Adipocyte (in vitro differentiated cells): ENCODE measurements at places on chromosomes 3 and 15.

DNA sequence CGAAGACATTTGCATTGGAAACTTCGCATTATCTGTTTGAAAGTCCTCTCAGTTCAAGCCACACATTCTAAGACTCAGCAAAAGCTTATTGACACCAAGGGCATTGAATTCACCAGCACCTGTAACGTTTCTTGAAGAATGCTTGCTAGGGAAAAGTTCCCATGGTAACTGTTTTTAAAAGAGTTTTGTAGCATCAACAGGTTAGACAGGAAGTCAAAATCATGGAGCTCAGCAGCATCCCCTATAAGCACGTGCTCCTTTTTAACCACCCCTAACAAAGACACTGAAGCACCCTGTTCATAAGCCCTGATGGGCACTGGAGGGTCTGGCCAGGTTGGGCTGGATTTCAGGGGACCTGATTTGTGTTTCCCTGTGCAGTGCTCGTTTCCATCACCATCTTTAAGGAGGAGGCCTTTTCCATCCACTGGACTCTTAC lies 229.7 kb upstream of the BHLHE40 start:
- no peak for DNase-seq

- no peak for DNase-seq
These were observed 51.8 kb downstream of the ADCY5 start for GRCh38 chr3:123397050-123397590.

- DNase-seq: peak; percentile 80
These were observed 461.5 kb upstream of the PPP2R3A start for GRCh38 chr3:135503760-135504686.

DNA sequence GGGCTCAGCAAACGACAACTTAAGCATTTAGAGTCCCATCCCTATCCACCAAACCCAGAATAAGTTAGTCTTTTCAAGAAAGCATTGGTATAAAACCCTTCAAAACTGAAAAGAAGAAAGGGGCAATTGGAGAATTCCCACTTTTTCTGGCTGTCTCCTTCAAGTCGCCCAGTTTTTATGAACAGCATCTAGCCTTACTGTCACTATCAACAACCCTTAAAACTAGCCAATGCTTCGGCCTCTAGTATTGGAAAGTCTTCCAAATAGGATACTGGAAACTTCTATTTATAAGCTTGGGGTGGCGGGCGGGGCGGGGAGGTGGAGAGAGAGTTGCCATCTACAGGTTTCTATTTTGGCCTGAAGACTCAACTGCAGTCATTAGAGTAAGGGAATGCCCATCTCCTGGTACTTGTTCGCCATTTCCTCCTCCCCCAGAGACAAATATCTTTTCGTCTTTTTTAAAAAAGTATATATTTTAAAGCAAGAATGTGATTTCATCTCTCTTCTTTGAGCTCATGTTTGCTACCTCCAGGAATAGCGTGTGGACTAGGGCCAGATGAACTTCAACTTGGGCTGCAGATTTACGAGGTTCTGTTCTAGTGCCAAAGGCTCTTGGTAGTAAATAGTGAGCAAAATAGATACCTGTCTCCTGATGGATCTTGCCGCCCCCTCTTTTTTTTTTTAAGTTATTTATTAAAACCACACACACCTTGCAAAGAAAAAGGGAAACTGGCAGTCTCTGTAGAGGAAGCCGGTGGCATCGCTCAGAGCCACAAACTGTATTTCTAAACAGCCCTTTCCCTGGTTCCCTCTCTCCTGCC lies 2.7 kb downstream of the BCL6 start:
- DNase-seq: no peak

- no peak for DNase-seq
These were observed 265.5 kb upstream of the ATP10A start for GRCh38 chr15:26128611-26129140.

DNA sequence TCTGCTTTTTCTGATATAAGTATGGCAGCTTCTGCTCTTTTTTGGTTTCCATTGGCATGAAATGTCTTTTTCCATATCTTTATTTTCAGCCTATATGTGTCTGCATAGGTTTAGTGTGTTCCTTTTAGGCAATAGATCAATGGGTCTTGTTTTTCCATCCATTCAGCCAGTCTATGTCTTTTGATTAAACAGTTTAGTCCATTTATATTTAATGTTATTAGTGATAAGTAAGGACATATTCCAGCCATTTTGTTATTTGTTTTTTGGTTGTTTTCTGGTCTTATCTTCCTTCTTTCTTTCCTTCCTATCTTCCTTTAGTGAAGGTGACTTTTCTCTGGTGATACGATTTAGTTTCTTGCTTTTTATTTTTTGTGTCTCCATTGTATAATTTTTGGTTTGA lies 101.3 kb upstream of the LRRC3B start:
- DNase-seq: no peak

GRCh38 chr3:123480428-123480827 lies 31.5 kb upstream of the ADCY5 start:
- no peak for DNase-seq

DNA sequence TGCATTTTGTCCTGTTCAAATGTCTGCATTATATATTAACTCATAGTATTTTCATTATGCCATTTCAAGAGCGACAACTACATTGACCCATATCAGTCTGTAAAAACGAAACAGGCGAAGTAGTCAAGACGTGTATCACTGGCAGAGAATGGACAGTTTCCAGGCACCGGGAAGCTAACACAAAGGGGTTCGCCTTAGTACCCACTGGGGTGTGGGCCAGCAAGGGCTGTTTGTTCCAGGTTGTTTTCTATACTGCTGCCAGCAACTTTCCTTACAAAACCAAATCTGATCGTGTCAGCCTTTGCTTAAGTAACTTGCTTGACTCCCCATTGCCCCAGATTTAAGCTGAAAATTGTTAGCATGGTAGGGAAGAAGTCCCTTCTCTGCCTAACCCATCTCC lies 87.1 kb downstream of the CGNL1 start:
- DNase-seq: no peak

DNA sequence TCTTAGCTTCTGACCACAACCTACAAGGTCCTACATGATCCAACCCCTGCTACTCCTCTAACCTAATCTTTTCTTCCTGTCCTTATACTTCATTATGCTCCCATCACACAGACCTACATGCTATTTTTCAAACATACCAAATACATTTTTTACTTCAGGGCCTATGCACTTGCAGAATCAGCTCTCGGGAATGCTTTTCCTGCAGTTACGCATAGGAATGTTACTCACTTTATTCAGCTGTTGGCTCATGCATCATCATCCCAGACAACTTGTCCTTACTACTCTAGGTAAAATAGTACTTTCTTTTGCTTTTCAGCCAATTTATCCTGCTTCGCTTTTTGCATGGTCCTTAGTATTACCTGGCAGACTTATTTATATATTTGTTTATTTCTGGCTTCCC lies 105.6 kb downstream of the OXSM start:
- no peak for DNase-seq

GRCh38 chr15:57552678-57553334 lies 38.9 kb upstream of the MYZAP start:
- no peak for DNase-seq

- DNase-seq: no peak
These were observed 675 bp upstream of the CYP11A1 start for GRCh38 chr15:74368121-74368520.
